ENCODE measurements at places on chromosomes 2 and 18. TPM values are rescaled to one million over a fixed set of nuclear protein-coding genes. Genes with fewer than 3 reads are reported as not detected.
A peak's percentile ranks its signal among the peaks of the same experiment; 100 is the strongest.

Gene USP37
- 11.7 TPM for total RNA-seq

Gene CDCA7
- 0.33 TPM for total RNA-seq

DNA sequence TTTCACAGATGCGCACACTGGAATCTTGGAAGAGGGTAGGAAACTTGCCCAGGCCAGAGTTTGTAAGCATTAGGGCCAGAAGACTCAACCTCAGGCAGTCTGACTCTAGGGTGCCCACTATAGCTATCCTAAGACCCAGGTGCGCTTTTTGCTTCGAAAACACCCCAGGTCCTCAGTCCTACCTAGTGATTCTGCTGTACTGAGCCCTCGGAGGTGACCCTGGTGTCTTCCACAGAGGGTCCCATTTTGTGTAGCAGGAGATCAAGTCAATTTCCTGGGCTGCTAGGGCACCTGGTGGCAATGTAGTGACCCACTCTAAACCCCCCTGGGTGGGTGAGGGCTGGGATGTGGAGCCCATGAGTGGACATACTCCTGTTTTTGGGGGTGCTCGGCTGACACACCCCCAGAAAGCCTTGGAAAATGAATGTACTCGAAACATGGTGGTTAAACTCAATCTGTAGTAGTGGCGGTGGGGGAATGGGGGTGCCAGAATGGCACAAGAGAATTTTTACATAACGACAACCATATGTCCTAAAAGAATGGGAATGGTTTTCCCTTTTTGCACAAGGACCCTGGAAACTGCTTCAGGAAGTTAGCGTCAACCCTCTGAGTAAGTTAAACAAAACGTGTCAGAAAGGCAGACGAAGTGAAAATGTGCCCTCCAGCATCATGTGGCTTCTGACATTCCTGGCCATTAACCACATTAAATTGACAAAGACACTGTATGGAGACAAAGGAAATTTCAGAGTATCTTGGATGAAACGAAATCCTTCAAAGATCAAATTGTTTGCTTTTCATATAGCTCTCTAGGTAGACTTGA lies 218.0 kb upstream of the COPS8 start:
- DNase-seq: no peak

DNA sequence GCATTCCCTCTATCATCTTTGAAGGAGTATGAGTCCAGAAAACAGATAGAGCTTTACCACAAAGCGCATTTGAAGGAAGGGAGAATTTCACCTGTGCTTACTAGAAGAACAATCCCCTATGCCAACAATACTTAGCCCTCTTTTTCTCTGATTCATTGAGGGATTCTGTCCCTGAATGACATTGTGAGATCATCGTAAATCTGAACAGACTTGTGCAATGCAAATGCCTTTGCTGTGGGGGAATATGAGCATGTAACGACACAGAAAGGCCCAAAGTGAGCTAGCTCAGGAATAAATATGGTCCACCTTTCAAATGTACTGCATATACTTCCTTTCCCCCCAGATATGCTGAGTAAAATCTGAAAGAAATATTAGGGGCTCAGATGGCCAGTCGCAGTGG lies 67.6 kb downstream of the SCN1A start:
- DNase-seq: no peak

DNA sequence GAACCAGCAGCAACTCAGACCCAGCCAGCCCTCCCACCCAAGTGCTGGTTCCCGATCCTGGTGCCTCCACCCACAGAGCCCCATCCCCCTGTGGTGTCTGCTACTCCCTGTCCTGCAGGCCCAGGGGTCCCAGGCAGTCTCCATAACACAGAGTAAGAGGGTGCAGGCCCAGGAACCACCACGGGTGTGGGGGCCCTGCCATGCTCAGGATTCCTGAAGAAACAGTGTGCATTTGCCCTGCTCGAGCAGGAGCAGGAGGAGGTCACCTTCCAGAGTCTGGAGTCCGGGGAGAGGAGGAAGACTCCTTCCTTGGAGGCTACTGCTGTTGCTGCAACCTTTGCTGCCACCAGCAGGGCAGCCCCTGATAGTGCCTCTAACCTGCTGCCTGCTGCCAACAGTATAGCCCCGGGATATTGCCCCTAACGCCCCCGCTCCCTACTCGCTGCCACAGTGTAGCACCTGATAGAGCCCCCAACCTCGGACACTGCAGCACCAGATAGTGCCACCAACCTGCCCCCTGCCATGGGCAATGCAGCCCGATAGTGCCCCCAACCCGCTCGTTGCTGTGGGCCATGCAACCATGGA lies 46.8 kb upstream of the ANKRD62 start:
- peak; percentile 74 for DNase-seq

DNA sequence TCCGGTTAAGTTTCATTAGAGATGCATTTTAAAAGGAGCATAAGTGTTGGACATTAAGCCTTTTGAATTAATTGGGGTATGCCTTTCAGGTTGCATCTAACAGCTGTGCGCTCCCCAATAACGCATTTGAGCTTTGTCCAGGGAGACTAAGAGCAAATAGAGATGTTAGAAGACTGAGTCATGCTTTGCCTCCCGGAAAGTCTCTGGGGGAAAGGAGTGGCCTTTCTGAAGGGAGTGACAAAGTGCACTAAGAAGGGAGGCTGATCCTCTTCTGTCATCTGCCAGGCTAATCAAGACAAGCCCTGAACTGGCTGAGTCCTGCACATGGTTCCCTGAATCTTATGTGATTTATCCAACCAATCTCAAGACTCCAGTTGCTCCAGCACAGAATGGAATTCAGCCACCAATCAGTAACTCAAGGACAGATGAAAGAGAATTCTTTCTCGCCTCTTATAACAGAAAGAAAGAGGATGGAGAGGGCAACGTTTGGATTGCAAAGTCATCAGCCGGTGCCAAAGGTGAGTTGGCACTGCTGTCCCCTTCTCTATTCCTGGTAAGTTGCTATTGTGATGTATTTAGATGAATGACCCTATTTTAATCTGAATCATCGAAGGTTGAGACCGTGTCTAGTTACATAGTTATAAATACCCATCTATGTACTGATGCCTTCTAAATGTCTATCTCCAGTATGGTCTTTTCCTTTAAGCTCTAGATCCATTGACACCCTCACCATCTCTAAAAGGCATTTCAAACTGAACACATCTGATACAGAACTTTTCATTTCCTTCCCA lies 12.1 kb downstream of the TTL start:
- no peak for DNase-seq
